Tongue (tissue), 3 donors: ENCODE measurements at places on chromosomes 2 and 18.
A peak's percentile ranks its signal among the peaks of the same experiment; 100 is the strongest.

DNA sequence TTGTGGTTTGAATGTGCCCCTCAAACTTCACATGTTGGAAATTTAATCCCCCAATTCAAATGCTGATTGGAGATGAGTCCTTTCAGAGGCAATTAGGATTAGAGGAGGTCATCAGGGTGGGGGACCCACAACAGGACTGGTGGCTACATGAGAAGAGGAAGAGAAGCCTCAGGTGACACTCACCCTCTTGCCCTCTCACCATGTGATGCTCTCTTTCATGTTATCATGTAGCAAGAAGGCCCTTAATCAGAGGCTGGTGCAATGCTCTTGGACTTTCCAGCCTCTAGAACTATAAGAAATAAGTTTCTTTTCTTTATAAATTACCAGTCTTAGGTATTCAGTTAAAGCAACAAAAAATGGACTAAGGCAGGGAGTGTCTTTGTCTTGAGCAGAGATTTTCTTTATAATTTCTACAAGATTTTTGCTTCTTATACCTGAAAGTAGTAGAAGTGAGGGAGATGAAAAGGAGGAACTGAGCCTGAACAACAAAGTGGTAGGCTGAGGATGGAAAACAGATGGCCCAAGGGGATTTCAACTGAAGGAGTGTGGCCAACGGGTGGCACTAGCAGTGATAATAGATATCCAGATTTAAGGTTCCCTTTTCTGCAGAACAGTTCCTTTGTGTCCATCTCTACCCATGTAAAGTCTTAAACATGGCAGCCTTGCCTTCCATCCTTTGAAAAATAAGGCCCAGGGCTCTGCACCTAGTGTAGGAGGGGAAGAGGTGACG is 49.2 kb upstream of the TGIF1 start:
- no peak for DNase-seq

- DNase-seq: no peak
These were observed 34.8 kb downstream of the COL5A2 start for GRCh38 chr2:189144700-189145211.

DNA sequence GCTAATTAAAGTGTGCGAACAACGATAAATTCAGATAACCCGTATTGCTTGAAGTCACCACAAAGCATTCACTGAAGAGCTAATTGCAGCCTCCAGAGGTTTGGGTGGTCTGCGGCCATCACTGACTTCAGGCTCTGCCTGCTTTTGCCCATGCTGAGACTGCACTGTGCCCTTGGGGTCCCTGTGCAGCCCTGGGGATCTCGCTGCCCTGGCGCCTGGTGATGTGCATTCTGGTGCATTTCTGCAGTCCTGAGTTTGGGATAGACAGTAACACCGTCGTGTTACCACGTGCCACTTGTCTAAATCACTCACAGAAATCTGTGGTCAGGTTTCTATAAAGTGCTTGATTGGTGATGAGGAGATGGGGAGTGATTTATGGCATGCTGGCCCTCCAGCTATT is 27.6 kb downstream of the LDLRAD4 start:
- DNase-seq: no peak

- no peak for DNase-seq
These were observed 237.4 kb downstream of the CAMKMT start for GRCh38 chr2:44599130-44599529.

DNA sequence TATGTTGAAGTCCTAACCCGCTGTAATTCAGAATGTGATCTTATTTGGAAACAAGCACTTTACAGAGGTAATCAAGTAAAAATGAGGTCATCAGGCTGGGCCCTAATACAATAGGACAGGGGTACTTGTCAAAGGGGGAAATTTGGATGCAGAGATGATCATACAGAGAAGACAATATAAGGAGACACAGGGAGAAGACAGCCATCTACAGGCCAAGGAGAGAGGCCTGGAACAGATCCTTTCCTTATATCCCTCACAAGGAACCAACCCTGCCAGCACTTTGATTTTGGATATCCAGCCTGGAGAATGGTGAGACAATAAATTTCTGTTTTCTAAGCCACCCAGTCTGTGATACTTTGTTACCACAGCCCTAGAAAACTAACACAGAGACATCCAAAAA is 104.3 kb downstream of the METTL4 start:
- no peak for DNase-seq

- DNase-seq: no peak
These were observed 10.1 kb downstream of the KIF3C start for GRCh38 chr2:25972049-25972823.

- DNase-seq: no peak
These were observed 107.3 kb downstream of the C1QL2 start for GRCh38 chr2:119051263-119051662.

DNA sequence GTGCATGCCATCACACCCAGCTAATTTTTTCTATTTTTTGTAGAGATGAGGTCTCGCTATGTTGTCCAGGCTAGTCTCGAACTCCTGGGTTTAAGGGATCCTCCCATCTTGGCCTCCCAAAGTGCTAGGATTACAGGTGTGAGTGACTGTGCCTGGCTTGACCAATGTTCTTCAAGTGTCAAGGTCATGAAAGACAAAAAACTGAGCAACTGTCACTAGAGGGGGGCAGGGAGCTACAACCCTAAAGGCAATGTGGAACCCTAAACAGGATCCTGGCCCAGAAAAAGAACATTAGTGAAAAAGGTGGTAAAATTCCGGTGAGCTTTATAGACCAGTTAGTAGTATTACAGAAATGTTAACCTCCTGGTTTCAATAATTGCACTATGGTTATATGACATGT is 7.3 kb downstream of the MYO5B start:
- DNase-seq: no peak

GRCh38 chr2:207352978-207353671 is 176.6 kb upstream of the CREB1 start:
- DNase-seq: no peak

GRCh38 chr2:16067866-16068551 is 127.7 kb downstream of the MYCN start:
- DNase-seq: no peak

- DNase-seq: no peak
These were observed 26.3 kb downstream of the GPR55 start for GRCh38 chr2:230898713-230899091.

GRCh38 chr2:171703574-171704347 is 16.5 kb downstream of the DYNC1I2 start:
- DNase-seq: peak; percentile 25

DNA sequence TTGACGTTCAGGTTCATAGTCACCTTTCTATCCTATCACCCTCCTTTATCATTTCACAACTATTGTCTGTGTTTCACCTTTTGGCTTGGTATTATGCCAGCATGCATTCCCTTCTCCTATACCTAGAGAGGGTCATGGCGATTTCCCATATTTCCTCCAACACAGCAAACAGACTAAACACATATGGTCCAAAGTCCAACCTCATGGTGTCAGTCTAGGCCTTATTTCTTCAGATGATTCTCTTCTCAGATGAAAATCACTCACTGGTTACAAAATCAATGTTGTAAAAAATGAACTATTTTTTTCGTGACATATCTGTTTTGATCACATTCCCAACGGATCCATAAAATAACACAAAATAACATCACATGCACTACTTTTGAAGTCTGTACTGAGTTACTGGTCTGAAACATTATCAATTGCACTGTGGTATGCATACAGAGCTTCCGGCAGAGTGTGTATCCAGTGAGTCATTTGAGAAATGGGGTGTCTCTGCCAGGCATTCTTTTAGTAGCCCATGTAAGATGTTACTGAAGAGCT is 204.8 kb upstream of the GALNT5 start:
- no peak for DNase-seq

DNA sequence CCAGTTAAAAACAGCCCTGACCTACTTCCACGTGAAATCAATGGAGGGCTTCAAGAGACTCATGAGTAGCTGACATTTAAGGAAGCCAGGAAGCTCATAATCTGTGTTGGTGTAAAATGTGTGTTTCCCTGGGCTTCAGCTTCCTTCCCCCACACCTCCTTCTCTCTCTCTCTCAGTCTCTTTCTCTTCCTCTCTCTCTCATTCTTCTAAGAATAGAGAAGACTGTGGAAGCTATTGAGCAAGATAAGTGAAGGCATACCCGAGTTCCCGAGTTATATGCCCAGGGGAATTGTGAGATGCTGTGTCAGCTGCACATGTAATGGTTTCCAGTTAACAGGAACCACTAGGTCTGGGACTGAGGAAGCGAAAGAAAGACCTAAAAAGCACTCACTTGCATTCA is 199.4 kb downstream of the NYAP2 start:
- no peak for DNase-seq

- DNase-seq: no peak
These were observed 361.8 kb upstream of the CWC22 start for GRCh38 chr2:180368881-180369280.

DNA sequence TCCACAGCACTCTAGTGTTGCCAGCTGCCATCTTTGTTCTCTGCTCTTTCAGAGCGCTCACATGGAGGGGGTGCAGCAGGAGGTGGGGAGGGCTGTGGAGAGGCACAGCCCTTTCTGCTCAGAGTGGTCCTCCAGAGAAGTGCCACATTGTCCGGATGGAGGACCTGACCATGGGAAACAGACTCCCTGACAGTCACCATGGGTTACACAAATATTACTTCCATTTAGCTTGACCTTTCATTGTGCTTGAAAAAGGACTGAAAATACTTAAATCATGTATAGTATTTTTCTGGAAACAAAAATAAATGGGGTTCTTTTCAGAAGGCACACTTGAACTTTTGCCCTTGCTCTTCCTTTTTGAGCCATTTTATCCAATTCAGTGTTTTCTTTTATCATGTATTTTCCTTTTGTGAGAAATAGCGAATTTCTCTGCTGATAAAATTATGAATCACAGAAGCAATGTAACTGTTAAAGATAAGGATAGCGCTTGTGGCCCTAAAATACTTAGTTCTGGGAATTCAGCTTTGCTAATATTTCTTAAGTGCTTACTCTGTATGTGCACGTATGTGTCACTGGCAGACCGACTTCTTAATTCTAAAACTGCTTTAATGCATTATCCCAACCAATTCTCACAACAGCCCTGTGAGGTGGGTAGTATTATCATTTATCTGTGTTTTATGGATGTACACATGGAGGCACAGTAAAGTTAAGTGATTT is 34.2 kb downstream of the SPATS2L start:
- DNase-seq: no peak

GRCh38 chr18:74478316-74478715 is 17.8 kb upstream of the CNDP2 start:
- DNase-seq: no peak

DNA sequence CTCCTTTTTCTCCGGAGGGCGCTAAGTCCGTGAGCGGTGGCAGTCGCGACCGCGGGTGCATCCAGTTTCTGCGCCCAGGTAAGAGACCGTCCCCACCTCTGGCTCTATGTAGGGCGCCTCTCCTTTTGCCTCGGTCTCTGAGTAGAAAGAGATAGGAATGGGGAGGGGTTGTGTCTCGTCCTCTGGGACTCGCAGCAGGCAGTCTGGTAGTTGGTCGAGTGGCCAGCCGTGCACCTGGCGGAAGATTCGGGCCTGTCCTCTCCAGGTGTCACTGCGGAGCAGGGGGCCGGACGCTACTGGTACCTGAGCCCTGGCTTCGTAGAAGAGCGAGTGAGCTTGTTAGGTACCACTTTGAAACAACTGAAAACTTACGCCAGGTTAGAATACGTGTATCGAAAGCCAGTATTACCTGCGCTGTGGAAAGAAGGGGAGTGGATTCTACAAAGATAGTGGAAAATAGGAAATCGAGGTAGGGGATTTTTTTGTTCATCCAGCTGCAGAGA is 403 bp downstream of the MAP2 start:
- peak; percentile 22 for DNase-seq

- DNase-seq: no peak
These were observed 300.1 kb upstream of the SLC8A1 start for GRCh38 chr2:40751981-40752380.

DNA sequence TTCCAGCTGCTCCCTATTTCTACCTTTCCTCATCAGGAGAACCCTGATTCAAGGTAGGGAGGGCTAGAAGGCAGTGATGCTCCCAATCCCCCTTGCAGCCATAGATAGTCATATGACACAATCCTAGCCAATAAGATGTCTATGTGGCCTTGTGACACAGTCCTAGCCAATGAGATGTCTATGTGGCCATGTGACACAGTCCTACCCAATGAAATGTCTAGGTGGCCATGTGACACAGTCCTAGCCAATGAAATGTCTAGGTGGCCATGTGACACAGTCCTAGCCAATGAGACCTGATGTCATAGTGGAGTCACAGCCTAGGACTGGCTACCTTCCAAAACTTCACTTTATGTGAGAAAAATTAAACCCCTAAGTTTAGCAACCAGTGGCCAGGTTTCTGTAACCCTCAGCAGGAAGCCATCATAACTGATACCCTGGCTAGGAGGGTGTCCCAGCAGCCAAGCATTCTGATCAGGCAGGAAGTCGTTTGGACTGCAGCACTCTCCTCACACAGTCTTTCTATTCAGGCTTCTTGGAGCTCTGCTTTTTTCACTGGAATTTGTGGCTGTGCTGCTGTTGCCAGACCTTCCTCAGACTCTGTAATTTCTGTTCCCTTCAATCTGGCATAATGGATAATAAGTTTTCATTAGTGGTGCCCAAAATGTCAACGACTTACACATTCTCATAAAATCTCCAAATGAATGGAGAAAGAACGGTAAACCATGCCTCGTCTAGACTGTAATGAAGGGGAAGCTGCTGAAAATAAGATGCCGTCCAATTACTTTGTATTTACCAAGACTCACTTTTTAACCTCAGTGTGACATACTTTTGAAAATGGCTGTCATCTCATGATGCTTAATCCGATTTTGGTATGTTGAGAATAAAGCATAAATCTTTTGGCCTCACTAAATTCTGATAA is 165.0 kb upstream of the NCKAP5 start:
- DNase-seq: no peak

GRCh38 chr2:42775810-42776209 is 11.9 kb upstream of the OXER1 start:
- DNase-seq: no peak

DNA sequence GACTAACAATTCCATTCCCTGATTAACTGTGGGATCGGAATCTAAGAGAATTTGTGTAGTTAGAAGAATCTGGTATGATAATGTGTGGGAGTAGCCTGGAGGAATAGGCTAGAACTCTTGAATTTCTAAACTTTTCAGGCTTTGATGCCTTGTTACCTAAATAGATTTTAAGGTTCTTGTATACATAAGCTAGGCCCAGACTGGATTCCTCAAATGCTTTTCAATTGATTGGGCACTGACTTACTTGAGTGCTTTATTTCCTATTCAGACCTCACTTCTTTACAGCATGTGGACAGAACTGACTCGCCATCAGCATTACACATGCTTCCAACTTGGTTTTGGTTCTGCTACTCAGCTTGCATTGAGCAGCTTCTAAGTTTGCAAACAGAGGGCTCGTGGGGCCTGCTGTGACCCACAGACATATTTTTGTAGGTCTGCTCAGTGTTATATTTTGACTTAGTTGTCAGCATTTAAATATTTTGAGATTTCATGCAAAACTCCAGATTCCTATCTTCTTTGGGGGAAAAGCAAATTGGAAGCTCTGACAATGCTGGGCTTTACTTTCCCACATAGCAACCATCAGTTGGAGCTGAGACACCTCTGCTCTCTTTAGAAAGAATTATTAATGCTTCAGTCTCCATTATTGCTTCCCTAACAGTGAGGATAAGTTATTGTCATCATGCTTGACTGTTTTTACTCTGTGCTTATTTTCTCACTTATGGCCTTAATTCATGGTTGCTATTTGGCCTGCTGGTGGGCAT is 5.7 kb downstream of the PARD3B start:
- peak; percentile 39 for DNase-seq
